ENCODE measurements at places on chromosomes 1 and 21.

- no peak for DNase-seq
Measured at GRCh38 chr1:25063591-25064416, 133.7 kb upstream of the RUNX3 start.

DNA sequence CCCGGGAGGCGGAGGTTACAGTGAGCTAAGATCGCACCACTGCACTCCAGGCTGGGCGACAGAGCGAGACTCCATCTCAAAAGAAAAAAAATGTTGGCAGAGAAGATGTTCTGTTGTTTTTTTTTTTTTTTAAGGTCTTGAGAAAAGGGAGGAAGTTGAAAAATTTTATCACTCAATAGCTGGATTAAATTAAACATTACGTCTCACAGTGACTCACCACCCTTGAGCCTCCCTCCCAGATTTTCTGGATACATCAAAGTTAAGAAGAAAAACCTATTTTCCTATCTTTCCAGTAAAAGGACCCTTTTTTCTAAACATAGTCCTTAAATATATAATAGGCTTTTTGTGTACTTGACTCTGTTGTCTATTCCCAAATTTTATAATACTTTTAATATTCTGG, 35.5 kb downstream of the IFNAR1 start:
- DNase-seq, result no peak

DNA sequence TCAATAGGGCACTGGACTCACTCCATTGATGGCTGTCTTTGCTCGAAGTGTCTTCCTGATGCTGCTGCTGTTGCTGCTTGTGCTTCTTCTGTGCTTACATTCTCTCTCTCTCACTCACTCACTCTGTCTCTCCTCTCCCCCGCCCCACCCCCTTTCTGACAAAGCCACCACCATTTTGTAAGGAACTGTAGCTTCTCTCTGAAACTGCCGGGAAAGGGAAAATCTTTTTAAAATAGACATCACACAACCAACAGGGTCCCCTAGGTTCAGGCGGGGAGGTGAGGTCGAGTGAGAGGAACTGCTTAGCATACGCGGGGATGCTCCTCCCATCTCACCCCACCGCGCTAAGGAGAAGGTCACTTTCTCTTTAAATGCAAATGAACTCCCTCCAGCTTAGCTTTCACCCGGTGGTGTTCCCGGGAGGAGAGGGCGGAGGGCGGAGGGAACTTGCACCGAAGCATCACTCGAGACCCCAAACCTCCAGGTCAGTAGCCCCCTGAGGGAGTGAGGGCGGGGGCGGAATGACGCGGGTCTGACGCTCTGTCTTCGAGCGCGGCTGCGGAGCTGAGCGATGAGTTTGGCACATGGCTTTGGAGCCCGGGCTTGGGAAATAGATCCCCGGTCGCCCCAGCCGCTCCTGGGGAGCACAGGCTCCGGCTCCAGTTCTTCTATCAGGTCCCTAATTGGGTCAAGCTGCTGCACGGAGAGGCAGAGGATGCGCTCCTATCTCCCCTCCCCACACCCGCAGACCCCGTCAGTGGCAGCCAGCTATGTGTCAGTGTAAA, at the start of gene CCDC28B:
TSS of gene CCDC28B (plus strand) at position 370 of the 785 bp plus-strand sequence. CDS start 1,341 bp downstream, outside the sequence.
- DNase-seq, result peak; percentile 48

- DNase-seq, result no peak
Measured at GRCh38 chr1:50421366-50421748, 1.9 kb downstream of the DMRTA2 start.

- DNase-seq, result no peak
Measured at GRCh38 chr1:22267413-22268175, 124.7 kb upstream of the WNT4 start.

DNA sequence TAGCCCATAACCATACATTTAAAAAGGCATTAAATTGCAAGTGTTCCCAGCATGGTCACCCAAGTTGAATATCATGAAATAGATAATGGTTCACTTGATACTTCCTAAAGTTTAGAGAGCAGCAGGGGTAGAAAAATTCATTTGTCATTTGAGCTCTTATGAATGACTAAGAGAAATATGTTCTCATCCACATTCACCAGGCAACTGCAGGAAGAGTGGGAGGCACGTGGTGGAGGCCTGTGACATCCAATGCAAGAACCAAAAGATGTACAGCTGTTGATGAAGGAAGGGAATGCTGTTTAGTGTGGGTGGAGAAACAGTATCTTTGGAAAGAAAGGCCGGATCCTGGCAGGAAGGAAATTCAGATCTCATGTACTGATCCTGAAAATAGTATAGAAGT, 473.1 kb downstream of the ADGRL2 start:
- DNase-seq, result no peak

- no peak for DNase-seq
Measured at GRCh38 chr1:183810121-183810520, 5.2 kb downstream of the RGL1 start.

DNA sequence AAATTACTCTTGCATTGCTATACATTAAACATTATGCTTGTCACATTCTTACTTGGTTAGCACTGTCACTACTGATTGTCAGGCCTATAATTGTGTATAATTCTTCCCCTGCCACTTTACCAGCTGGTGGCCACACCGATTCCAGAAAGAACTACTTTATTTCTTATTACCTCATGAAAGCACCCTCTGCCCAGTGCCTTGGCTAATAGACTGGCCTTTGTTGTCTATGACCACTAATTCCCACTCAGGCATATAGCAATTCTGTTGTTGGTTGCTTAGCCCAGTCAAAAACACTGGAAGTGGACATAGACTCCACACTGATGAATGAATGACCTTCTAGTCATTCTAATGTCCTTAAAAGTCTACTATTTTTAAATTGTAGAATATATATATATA, 35.6 kb downstream of the MRPL39 start:
- no peak for DNase-seq

GRCh38 chr1:201505503-201505890, 1.4 kb downstream of the CSRP1 start:
- no peak for DNase-seq

DNA sequence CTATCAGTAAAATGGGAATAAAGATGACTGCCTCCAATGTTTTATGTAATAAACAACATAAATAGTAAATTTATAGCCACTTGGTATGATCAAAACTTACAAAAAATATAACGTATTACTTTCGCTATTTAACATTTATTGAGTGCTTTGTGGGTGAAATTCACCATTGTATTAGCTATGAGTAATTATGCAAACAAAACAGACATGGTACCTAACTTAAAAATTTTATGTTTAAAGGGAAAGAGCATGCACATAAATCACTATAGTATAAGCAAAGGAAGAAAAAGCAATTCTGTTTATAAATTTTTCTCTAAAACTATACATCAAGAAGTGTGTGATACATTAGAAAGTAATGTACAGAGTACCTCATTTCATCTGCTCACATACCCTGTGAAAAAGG, 1046.2 kb downstream of the NCAM2 start:
- no peak for DNase-seq

GRCh38 chr1:245939756-245940345, 567.2 kb downstream of the SMYD3 start:
- no peak for DNase-seq

DNA sequence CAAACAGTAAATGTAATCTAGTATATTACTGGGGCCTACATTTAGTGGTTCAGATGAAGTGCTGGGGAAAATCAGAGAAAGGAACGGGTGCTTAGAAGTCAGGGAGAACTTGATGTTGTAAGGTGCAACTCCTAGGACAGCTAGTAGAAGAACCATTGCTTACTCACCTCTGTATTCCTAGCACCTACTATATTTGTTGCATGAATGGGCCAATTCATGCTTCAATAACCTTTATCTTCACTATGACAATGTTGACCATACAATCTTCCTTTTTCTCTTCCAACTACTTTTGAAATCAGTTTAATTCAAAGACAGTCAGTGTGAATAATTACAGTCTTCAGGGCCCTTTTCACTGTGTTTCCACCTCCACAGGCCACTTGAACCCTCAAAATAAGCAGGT, 125.0 kb upstream of the DMRTA2 start:
- no peak for DNase-seq

DNA sequence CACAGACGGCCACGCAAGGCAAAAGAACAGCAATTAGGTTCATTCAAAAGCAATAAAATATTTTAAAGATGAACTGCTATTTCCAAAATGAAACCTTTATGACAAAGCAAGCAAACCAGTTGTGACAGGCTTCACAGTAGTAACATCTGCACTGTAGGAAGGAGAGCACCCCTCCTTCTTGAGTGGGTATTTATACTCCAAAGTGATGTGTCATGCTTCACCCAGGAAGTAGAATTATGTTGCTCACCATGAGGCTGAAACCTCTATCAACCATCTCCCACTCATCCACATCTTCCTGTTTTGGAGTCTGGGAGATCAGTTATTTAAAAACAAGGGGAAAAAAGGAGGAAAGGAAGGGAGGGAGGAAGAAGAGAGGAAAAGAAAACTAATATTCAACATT, 885 bp downstream of the OR2T10 start:
- DNase-seq, result no peak

DNA sequence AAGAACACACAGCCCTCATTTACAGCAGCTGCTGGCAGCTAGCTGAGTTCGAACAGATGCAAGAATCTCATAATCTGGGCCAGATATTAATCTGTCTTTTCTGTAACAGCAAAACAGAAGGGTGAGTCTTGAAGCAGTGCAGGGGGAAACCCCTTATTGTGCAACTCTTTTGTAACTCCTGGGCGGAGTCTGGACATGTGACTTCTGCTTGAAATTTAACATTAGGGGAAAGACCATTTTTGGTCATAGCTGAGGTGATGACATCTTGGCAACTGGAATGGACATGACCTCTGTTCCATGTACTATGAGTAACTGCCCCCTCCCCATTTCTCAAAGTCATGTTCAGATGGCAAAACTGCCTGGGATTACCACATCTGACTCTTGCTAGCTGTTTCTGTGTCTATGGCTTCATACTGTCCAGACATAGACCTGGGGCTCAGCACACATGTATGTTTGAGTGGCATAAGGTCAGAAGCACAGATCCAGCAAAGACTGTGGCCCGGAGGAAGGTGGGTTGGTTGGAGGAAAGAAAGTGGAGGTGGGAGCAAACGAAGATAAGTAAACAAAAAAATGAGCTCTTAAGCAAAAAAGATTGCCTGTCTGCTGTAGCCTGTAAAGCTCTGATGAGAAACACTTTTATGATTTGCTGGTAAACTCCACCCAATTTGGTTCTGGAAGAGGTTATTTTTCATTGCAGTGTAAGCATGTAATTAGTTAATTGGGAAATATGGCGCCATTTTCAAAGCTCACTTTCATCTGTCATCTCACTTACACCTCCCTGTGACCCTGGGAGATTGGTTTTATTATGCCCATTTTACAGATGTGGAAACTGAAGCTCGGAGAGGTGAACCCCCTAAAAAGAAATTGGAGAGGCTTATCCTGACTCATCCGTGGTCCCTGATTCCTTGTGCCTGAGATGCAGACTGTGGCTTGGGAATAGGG, 26.1 kb downstream of the ETS2 start:
- DNase-seq, result no peak

- DNase-seq, result peak; percentile 33
Measured at GRCh38 chr1:8745749-8746390, 71.6 kb downstream of the RERE start.

DNA sequence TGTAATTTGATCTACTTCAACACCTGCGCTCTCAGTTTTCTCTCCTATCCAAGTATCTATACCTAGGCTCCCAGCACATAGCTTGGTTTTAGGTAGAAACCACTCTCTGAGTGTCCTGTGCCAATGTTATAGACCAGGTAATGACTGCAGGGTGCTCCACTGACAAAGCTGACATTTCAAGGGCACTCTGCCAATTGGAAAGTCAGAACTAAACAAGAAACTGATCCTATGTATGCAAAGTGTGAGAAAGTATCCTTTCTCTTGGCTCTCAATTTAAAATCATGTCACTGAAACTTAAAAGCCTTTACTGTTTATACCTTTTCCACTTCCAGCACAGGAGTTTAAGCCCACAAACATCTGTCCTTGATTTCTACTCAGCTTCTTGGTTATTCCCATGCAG, 45.0 kb upstream of the AIM2 start:
- DNase-seq, result no peak

GRCh38 chr1:206685334-206685768, 646 bp downstream of the MAPKAPK2 start:
- DNase-seq, result no peak

- DNase-seq, result peak; percentile 46
Measured at GRCh38 chr1:161258439-161259344, at the start of gene PCP4L1. Gene PCP4L1 (plus strand): TSS chr1:161258745. CDS start chr1:161258975, 230 bp downstream.

GRCh38 chr21:40760821-40761220, 86.1 kb downstream of the DSCAM start:
- no peak for DNase-seq

GRCh38 chr1:101706366-101706765, 290.4 kb downstream of the OLFM3 start:
- DNase-seq, result no peak

GRCh38 chr1:212351588-212352362, 62.9 kb downstream of the PACC1 start:
- DNase-seq, result no peak

DNA sequence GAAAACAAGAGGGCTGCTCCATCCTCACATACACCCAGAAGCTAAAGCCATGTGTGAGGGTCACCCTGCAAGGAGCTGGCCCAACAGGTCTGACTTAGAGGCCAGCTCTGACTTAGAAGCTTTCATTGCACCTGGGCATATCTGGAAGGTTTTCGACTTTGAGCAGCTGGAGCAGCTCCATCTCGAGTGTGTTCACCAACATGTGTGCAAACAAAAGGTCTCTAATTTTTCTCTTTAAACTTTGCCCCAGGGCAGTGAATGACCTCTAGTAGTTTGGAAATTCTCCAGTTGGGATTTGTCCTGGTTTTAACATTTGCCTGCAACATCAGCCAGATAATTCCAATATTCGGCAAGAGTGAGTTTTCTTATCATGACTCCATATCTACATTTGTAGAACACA, 108.3 kb downstream of the TNR start:
- DNase-seq, result no peak

DNA sequence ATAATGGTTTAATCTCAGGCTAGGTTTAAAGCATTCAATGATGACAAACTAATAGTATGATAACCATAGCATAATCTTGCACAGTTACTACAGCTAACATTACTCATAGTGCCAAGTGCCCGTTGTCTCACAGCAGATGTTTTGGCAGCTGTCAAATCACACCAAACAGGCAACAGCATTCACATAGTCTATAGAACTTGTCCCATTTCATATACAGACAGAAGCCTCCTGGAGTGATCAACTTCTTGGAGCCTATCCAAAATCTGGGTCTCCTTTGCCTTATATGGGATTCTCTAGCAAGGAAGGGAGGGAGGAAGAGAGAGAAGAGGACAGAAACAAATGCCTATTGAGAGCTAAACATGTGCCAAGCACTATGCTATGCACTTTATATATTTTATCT, 250.6 kb upstream of the ZP4 start:
- no peak for DNase-seq

DNA sequence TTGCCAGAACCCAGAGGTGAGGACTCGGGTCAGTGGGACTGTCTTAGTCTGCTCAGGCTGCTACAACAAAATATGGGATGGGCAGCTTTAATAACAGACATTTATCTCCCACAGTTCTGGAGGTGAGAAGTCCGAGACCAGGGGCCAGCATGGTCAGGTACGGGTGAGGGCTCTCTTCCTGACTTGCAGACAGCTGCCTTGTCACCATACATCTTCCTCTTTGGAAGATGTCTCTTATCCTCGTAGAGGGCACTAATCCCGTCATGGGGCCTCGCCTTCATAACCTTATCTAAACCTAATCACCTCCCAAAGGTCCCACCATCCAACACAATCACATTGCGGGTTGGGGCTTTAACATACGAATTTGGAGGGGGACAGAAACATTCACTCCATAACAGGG, 51.9 kb downstream of the GLUL start:
- no peak for DNase-seq
